ENCODE measurements at places on chromosomes 13 and 19.
A peak's percentile ranks its signal among the peaks of the same experiment; 100 is the strongest.

GRCh38 chr19:21586311-21587116 lies 81.1 kb downstream of the ZNF429 start:
- no peak for DNase-seq

DNA sequence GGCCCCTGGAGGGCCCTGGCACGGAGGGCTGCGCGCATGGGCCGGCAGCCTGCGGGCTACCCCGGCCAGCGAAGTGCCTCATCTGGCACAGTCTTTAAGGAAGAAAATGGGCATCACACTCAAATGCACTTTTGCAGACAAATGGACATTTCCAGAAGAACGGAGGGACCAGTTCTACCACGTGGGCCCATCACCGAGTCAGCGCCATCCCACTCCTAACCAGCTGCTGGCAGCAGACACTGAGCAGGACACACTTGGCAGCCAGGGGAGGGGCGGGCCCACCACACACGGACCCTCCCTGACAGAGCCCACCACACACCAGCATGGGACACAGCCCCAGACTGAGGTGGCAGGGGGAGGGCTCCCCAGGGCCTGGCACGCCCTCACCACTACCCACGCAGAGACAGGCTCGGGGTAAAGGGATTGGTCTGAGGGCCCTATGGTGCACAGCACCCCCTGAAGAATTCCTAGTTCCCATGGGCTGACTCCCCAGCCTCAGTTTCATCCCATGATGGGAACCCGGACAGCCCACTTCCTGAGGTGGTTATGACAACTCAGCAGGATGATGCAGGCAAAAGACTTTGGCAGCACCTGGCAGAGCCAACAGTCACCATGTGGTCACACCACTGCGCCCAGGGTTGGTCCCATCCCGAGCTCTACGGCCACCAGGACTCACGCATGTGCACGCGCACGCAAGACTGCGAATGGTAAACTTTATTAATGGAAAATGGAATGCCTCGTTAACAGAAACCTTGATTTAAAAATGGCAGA lies 18.7 kb upstream of the TINCR start:
- DNase-seq, result no peak

- no peak for DNase-seq
These were observed 178.6 kb downstream of the RBM26 start for GRCh38 chr13:79227418-79227817.

DNA sequence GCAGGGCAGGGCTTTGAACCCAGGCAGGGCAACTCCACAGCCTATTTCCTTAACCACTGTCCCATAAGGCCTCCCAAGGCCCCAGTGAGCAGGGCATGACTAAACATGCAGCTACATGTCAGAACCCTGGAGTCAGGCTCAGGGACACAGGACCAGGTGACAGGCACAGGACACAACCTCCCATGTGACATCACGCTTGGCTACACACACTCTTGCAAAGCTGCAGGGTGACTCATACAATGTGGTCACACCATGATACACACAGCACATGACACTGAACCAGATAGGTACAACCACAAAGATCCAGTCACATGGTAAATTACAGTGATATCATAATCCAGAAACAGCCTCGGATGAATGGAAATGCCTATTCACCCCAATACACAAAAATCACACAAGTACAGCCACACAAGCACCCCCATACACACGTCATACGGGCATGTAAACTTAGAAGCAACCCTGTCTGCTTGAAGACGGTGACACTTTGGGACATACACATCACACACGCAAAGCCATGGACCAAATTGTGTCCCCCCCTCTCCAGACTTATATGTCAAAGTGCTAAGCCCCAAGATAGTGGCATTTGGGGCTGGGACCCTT lies 14.5 kb downstream of the KLK4 start:
- no peak for DNase-seq

DNA sequence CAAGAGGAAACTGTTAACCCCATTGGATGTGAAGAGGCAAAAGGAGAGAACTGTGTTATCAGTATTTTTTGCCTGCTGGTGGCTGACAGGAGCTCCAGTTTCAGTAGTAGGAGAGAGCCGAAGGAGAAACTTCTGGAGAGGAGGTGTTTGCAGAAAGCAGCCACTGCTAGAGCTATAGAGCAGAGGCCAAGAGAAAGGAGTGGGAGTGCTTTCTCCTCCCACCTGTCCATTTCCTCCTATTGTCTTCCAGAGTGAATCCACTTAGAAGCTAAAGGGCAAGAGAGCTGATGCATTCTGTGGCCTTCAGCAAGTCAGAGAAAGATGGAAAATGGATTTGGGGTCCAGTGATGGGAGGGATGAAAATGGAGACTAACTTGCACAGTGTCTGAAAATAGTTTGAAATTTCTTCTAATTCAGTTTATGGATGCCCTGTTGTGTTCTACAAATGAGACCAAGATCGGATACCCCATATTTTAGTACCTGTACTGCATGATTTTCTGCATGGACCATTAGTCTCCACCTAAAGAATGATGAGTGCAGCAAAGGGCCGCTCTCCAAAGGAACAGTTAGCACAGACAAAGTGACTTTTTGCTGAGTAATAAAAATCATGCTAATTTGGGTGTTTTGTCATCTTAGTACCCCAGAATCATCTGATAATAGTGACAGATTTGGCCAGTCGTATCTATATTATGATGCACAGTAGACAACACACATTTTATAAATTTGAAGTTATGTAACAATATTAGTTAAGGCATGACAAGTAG lies 10.7 kb downstream of the HS6ST3 start:
- DNase-seq, result no peak

DNA sequence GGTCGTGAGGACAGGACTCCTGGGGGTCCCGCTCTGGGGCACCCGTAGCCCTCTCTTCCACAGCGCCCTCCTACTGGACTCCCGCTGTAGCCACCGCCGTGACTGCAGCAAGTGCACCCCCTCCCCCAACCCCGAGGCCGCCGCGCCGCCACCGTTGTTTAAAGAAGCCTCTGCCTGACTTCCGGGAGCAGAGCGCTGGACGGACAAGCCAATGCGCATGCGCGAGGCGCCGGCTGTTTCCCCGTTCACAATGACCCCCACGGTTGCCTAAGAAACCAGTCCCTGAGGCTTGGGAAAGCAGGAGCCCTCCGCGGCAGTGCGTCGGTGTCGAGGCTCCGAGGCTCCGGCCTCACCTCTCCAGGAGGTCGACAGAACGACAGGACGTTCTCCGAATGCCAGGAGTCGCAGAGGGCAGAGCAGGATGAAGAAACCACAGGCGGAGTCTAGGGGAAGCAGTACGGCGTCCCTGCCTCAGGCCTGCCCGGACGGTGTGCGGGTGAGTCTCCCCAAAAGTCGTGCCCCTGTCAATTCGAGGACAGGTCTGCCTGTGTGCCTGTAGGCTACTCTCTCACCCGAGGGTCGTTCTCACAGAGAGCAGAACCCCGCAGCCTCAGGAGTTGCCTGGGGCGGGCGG lies 70.5 kb upstream of the ZNF420 start:
- DNase-seq, result peak; percentile 94

DNA sequence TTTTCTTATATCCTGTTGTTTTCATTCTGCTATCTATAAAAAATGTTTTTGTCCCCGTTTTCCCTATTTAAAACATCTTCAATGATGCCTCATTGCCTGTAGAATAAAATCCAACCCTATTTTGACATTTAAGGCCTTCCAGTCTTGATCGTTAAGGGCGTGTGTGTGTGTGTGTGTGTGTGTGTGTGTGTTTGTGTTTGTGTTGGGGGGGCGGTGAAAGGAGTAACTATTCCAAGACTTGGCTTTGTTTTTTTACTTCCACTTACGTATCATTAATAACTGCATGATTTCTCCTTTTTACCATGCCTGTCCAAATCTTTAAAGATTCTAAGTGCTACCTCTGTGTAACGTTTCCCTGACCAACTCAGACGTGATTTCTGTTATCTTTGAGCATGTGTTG lies 784 bp downstream of the PIBF1 start:
- no peak for DNase-seq

DNA sequence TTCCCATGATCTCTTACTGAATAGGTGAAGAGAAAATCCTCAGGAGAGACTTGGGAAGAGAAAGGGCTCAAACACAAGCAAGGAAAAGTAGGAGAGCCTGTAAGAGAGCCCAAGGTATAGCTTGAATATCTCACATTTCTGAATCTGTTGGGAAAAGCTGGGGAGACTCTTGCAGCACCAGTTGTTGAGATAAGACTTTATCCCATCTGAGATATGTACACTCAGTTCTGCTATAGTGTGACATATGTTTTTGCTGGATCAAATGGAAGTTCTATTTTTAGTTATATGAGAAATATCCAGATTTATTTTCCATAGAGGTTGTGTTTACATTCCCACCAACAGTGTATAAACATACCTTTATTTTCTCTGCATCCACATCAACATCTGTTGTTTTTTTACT lies 246.1 kb downstream of the NDFIP2 start:
- DNase-seq, result no peak

DNA sequence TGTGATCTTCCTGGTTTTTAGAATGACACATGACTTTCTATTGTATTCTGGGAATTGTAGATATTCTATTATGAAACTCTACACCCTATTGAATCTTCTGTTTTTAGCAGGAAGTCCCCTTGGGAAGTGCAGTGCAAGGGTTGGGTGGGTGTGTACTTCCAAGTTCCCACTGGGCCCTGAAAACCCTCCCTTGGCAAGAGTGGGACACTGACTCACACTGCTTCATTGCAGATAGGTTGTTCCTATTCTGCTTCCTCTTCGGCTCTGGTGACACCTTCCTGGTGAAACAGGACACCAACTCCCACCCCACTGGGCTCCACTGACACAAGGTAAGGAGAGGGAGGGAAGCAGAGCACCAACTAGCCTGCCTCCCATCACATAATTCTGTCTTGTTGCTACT lies 121.8 kb downstream of the KCTD12 start:
- no peak for DNase-seq

- DNase-seq, result no peak
These were observed 2.3 kb downstream of the ZNF536 start for GRCh38 chr19:30374539-30374864.

GRCh38 chr13:26225896-26226617 lies 3.9 kb upstream of the RNF6 start:
- no peak for DNase-seq

DNA sequence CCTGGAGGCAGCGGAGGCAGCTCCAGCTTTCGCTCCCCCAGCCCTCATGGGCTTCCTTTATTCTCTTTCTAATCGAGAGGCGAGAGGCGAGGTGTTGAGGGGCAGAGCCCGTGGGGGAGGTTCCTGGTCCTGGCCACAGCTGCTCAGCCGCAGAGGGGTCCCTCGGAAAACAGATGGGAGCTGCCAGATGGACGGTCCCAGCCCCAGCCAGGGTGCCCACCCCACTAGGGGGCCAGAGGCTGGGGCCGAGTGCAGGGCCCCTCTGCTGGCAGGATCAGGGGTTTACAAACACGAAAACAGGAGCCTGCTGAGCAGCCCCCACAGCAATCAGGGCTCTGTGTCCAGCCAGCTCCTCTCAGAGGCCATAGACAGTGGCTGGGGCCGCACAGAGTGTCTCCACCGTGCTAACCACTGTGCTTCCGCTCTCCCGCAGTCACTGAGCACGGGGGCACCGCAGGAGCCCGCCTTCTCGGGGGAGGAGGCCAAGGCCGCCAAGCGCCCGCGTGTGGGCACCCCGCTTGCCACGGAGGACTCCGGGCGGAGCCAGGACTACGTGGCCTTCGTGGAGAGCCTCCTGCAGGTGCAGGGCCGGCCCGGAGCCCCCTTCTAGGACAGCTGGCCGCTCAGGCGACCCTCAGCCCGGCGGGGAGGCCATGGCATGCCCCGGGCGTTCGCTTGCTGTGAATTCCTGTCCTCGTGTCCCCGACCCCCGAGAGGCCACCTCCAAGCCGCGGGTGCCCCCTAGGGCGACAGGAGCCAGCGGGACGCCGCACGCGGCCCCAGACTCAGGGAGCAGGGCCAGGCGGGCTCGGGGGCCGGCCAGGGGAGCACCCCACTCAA lies 182.2 kb downstream of the KDM4B start:
- DNase-seq, result no peak

GRCh38 chr13:25951831-25952230 lies 100.0 kb downstream of the SHISA2 start:
- no peak for DNase-seq

DNA sequence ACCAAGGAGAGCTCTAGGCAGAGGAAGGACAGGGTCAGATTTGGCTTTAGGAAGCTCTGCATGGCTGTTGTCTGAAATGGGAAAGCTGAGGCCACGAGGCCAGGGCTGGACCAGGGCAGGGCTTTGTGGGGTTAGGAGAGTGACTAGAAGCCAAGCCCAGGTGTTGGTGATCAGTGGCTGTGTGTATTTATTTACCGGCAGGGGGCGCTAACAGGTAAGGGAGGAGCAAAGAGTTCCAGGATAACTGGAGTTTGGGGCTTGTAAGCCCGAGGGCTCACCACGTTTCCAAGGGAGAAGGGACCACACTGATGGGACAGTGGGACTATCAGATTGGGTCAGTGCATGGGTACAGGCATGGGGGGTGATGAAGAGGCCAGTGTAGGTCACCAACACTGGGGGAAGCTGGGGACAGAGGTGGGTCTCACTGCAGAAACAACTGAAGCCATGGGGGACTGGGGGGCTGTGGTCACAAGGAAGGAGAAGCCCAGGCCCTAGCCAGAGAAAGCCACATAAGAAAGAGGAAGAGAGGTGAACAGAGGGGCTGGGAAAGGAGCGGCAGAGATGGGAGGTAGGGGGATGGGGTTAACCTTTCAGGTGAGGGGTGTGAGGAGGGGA lies 3.9 kb downstream of the TMEM147 start:
- DNase-seq, result peak; percentile 77

GRCh38 chr13:31949486-31949885 lies 82.1 kb upstream of the FRY start:
- no peak for DNase-seq
